ENCODE measurements at places on chromosomes 7 and 10. TPM values are rescaled to one million over a fixed set of nuclear protein-coding genes. Genes with fewer than 3 reads are reported as not detected.
A peak's percentile ranks its signal among the peaks of the same experiment; 100 is the strongest.

- no peak for DNase-seq
These were observed 8.2 kb downstream of the FOXP2 start for GRCh38 chr7:114422507-114423501.

DNA sequence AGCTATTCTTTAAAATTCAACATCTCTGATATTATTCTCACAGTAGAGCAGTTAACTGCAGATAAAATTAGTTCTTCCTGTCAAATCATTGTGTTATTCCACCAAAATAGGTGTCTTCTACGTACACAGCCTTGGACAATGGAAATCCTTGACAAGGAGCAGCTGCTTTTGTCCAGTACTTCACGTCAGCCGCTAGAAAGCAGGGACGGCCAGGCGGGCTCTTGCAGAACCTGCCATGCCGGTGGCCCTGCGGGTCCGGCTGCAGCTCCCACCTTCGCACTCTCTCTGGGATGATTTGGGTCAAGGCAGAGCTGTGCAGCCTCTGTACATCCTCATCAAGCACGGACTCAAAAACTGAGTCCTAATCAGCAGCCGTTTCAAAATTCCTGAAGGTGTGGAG is 2.2 kb upstream of the FOXI2 start:
- no peak for DNase-seq

- no peak for DNase-seq
These were observed 94.2 kb downstream of the ANKIB1 start for GRCh38 chr7:92340016-92340415.

DNA sequence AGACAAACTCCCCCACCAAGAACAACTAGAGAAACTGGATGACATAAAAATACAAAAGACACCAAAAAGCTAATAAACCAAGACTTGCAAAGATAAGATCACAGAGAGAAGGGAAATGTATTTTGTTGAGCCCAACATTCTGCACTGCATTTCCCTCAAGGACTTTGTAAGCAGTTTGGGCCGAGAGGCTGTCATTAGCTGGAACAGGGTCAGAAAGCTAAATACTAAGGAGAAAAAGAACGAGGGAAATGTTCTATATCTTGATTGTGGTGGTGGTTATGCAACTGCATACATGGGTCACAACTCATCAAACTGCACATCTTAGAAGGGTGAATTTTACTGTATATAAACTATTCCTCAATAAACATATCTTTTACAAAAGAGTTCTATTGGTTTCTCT is 315.0 kb downstream of the IPMK start:
- DNase-seq: no peak

DNA sequence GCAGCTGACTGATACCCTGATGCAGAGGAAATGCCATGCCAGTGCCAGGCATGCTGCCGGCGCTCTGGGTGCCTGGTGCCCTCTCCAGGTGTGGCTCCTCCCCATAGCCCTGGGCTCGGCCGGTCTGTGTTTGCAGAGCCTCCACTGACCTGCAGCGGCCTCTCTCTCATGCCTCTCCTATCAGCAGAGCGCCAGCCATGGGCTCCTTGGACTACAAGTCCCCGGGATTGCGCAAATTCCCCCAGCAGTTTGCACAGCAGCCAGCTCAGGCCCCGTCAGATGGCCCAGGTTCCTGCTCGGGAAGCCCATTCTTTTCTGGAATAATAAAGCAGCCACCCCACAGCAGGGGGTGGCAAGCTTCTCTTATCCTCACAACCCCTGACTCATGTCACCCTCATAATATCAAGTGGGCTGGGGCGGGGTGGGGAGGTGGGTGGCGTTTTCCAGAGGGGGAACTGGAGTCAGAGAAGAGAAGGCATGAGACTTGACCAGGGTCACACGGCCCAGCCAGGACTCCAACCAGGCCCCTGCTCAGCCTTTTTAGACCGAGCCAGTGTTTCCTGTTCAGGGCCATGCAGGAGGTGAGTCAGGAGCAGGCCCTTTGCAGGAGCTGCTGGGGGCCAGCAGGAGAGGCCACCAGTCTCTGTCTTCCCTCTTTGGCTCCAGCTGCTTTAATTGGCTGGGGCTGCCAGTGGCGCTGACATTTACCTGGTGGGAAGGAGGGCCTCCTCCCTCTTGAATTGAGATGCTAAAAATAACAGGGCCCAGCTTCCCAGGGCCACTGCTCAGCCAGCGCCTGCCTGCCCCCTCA is 58.6 kb downstream of the ZMIZ1 start:
- DNase-seq: no peak

- peak; percentile 27 for DNase-seq
These were observed 39.0 kb upstream of the IFRD1 start for GRCh38 chr7:112411186-112411795.

GRCh38 chr7:101137651-101138212 is 10.8 kb downstream of the SERPINE1 start:
- no peak for DNase-seq

- DNase-seq: no peak
These were observed 141.3 kb downstream of the EPC1 start for GRCh38 chr10:32205670-32206069.

GRCh38 chr7:27175626-27176523 is 1.8 kb upstream of the HOXA10 start:
- peak; percentile 3 for DNase-seq

GRCh38 chr10:47253651-47254375 is 46.2 kb upstream of the GDF10 start:
- no peak for DNase-seq

DNA sequence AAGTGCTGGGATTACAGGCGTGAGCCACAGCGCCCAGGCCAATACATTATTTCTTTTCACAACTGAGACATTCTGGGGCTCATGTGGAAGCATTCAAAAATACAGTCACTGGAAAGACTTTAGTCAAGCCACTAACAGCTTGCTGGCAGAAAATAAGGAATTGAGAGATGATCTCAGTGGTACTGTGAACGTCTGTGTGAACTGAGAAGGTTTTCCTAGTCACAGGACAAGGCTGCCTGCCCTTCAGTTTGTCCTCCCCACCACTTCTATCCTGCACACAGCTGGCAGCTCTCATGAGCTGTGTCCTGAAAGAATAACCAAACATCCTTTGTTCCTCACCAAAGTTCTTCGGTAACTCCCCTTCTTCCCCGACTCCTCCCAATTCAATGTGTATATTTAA is 31.3 kb upstream of the ITGA8 start:
- DNase-seq: no peak

DNA sequence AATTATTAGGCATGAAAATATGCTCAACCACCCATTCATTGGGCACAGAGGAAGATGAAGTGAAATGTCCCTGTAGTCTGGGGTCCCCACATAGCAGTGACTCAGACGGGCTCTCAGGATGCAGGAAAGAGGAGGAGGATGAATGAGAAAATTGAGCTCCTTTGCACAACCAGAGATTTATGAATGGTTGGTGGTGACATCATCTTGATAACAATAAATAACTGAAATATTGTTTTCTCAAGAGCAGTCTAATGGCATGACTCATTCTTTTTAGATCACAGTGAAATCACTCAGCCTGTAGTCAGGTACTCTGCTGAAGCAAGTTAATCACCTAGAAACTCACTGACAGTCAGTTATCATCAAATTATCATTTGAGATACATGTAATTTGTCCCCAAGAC is 254.1 kb downstream of the RELN start:
- no peak for DNase-seq

DNA sequence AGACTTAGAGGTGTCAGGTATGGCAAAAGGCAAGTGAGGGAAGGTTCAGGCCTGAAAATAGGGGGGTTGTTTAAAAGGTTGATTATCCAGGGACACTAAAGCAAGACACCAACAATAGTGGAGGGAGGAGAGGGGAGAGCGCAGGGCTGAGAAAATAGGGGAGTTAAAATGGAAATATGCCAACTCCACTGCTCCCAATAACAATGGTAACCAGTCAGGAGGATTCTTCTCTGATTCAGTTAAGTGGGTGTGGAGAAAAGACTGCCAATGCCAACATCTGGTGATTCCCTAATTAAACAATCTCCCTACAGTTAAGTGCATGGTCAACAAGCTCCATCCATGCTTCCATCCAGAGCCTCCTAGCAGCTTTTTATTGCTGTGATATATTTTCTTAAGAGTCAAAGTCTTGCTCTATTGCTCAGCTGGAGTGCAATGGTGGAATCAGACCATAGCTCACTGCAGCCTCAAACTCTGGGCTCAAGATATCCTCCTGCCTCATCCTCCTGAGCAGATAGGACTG is 183.3 kb downstream of the JAZF1 start:
- DNase-seq: no peak

The ZNF467 gene
- total RNA-seq: 0.47 TPM

The NUTM2E gene
- 0.07 TPM for total RNA-seq

The STEAP1 gene
- total RNA-seq: 3.3 TPM

The TLX1 gene
- not detected for total RNA-seq

The ZNF804B gene
- total RNA-seq: not detected

The SLC29A3 gene
- total RNA-seq: 1.2 TPM

The PIK3CG gene
- 3.6 TPM for total RNA-seq

All from activated naive CD4-positive, alpha-beta T cell treated with anti-CD3 and anti-CD28 coated beads for 36 hours (primary cell).